ENCODE measurements at places on chromosomes 7 and 10.

GRCh38 chr10:71401056-71401455, 4.3 kb downstream of the CDH23 start:
- no peak for DNase-seq

GRCh38 chr7:108261560-108262255, 131.5 kb upstream of the LAMB4 start:
- DNase-seq: no peak

- no peak for DNase-seq
Measured at GRCh38 chr7:116652793-116653192, 19.2 kb upstream of the MET start.

DNA sequence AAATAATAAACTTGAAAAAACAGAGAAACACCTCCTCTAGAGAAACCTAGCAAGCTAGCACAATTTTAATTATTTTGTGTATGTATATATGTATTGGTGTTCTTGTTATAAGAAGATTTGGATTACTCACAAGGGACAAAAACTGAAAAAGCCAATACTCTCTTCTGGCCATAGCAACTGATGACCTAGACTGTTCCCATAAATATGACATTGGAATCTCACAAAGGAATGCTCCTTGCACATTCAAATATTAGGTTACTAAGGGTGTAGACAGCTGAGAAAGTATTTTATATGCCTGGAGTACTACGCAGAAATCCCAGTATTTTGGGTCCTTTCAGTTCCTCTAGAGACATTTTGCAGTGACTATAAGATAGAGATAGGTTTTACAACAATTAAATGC, 279.4 kb downstream of the FZD1 start:
- no peak for DNase-seq

- DNase-seq: no peak
Measured at GRCh38 chr10:112761256-112761655, 188.8 kb upstream of the TCF7L2 start.

GRCh38 chr7:40800771-40801170, 666.0 kb downstream of the SUGCT start:
- DNase-seq: no peak

GRCh38 chr7:126720232-126720631, 532.5 kb downstream of the GRM8 start:
- DNase-seq: no peak

DNA sequence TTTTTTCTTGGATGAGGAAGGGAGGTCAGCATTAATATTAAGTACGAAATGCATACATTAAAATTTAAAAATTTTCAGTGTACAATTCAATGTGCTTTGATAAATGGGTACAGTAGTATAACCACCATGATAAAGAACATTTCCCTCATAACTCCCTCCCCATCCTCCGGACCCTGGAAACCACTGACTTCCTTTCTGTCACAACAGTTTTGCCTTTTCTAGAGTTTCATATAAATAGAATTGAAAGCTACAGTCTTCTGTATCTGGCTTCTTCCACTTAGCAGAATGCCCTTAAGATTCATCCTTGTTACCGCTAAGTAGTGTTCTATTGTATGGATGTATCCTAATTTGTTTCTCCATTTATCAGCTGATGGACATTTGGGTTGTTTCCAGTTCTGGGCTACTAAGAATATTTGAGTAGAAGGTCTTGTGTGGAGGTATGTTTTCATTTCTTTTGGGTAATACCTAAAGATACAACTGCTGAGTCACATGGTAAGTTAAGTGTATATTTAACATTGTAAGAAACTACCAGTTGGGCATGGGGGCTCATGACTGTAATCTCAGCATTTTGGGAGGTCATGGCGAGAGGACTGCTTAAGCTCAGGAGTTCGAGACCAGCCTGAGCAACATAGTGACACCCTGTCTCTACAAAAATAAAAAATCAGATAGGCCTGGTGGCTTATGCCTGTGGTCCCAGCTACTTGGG, 30.8 kb downstream of the ABI1 start:
- no peak for DNase-seq

DNA sequence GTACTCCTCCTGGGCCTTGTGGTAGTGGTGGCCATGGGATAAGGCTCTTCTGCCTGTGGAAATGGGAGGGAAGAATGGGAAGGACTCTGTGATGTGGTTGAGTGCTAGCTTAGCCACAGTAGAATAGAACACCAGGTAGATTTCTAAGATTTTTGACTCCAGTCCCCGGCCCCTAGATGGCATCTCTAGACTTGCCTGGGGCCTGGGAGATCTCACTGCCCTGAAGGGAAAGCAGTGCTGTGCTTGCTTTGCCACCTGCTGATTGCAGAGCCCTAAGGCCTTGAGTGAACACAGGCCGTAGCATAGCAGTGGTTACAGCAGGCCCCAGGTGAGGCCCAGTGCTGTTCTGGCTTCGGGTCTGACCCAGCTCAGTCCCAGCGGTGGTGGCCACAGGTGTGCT, 252.0 kb downstream of the TCF7L2 start:
- DNase-seq: no peak

DNA sequence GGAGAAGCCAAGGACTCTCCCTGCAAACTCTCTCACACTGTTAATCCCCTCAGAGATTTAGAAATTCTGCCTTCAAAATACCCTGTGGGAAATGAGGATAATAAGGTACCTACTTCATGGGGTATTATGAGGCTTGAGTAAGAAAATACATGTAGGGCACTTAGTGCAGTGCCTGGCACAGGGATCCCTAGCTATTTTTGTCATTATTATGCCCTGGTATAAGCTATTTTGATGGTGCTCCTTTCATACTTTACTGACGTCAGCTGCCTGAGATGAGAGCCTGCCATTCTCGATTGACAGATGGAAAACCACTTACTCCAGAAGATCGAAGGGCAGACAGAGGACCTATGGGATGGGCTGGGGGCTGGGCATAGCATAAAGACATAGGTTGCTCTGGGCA, 30.1 kb downstream of the MKX start:
- no peak for DNase-seq

- no peak for DNase-seq
Measured at GRCh38 chr10:6128087-6128486, 39.3 kb downstream of the RBM17 start.

- DNase-seq: peak; percentile 75
Measured at GRCh38 chr7:132276976-132277725, 299.1 kb downstream of the PLXNA4 start.

DNA sequence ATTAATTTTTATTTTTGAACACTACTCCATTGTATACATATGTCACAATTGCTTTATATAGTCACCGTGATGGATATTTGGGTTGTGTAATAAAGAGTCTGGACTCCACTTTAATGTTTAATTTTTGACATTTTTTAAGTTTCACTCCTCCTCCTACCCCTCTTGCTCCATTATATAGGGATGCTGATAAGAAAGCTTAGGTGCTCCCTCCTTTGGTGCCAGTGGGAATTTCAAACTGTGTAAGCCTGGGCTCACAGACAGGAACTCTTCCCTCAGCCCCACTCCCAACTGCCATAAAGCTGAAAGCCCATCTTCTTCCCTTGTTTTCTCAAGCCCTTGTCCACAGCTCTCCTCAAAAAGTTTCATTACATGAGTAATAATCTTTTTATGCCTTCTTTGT, 47.6 kb downstream of the TWIST1 start:
- DNase-seq: no peak

DNA sequence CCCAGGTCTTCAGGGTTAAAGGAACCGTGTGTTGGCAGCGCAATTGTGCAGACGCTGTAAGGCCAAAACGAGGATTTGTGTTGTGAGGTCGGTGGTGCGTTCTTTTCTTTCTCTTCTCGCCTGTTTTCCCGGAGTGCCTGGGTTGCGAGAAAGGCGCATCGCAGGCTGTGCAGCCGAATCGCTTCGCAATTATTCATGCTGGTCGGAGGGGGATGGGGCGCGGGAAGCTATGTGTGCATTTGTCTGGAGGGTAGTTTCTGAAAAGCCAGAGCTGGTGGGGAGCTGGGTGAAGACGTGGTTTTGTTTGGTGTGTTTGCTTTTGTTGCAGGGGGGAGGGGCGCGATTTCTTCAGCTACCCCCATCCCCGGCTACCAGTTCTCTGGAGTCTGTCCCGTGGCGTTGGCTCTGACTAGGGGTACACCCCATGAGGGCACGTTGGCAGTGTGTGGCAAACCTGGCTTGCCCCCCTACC, 2.1 kb downstream of the MXI1 start:
- peak; percentile 52 for DNase-seq

DNA sequence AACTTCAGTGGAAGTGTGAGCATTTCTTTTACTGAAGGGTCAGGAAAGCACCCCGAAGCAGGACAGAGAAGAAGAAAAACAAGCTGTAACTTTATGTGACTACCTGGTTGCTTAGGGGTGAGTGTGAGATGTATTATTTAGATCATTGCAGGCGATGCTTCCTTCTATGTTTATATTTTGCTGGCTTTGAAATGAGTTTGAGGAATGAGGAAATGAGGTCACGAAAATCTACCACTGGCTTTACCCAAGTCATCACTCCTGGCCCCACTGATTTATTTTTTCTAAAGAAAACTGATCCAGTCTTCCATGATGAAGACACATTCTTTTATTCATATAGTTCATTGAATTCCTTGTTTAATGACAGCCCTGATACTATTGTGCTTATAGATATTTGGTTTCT, 716.6 kb upstream of the FZD8 start:
- peak; percentile 26 for DNase-seq

GRCh38 chr10:96600337-96600736, 13.5 kb upstream of the TM9SF3 start:
- DNase-seq: no peak

DNA sequence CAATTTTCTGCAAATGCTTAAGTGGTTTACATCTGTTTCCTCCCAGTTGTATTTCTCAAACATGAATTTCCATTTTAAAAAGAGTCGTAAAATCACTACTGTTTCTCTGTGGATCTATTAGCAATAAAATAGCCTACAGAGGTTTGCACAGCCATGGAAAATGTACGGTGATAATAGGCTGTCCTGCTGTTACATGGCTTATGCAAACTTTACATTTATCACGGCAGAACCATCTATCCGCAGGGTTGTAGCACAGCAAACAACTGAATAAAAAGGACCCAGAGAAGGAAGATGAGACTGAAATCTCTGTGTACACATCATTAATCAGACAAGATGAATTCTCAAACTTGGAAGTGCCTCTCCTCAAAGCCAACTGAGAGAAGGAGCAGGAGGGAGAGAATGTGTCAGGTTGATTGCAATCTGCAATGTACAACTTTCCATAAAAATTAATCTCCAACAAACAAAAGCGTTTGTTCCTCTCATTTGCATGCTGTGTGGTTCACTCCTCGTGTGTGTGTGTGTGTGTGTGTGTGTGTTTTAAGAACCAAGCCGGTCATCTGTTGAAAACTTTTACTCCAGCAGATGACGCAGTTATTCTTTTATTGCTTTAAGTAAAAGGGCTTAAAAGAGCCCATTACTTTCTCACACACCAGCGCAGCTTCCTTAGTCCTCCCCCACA, 279.3 kb downstream of the SKAP2 start:
- no peak for DNase-seq

- DNase-seq: no peak
Measured at GRCh38 chr10:132710036-132710686, 75.8 kb downstream of the NKX6-2 start.

- no peak for DNase-seq
Measured at GRCh38 chr10:78320506-78320905, 286.8 kb downstream of the RPS24 start.

DNA sequence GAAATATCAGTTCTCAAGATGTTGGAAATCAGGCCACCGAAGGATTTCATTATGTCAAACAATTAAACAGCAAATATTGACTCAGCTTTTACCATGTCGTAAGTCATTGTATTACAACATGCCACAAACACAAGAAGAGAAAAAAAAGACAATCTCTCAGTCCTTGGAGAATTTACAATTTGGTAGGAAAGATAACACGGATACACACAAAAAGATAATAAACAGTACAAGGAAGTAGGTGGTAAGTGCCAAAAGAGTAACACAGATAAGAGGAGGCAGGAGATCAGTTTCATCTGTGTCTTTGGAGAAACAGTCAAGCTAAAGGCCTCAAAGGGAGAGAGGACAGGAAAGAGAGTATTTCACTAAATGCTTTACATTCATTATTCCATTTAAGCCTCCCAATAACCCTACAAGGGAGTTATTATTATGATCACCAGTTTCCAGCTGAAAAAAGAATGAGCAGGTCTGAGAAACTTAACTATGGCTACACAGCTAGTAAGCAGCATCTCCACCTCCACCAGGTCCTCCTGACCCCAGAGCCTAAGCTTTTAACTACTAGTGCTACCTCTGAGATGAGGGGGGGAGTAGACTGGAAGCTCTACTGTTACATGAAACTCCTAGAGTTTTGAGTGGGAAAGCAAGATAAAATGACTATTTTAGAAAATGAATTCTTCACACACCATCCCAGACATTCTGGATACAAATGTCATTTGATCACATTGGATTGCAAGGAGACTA, 13.9 kb upstream of the DNAJC1 start:
- DNase-seq: no peak

GRCh38 chr7:12127455-12127854, 83.6 kb upstream of the TMEM106B start:
- DNase-seq: no peak

GRCh38 chr10:16297642-16298041, 139.2 kb upstream of the PTER start:
- DNase-seq: no peak

DNA sequence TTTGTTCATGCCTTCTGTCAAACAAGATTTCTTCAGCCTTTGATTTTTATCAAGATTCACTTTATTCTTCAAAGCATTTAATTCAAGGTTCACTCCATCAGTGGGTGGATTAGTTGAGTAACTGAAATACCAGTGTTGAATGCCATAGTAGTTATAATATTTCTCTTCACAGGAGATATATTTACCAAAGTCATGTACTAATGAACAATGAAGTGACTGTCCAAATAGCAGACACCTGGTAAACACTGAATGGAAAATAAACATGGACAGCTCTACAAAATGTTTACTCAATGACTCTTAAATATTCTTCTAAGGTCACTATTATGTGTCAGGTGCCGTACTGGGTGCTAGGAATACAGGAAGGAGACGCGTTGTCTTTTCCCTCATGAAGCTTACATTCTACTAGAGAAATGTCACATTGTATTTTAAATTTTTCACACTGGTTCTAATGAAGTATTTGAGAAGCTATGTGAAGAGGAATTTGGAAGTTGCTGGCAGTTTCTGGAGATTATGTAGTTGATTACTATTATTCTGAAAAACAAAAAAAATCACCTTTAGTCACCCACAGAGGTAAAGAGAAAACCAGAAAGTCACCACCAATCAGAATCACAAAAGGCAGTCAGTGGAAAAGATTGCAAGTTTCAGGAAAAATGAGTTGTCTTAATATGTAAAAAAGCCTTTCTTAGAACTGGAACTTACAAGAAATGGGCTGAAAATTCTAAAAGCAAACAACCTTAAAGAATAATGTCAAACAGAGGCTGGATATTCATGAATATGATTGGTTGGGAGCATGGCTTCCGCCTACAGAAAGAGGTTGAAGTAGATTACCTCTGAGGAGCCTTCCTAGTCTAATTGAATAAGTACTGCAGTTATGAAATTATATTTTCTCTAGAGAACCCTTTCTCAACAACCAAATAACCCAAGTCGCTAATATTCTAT, 84.5 kb downstream of the RTKN2 start:
- DNase-seq: no peak

DNA sequence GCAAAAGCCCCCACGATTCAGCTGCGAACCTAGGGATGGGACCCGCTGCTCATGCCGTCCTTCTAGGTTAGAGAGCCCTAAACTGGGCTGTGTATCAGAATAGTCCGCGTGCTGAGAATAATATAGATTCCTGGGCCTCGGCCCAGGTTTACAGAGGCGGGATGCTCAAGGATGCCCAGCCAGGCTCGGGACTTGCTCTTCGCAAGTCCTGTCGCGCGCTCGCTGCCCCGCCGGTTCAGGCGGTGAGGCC, 266 bp upstream of the STMP1 start:
- DNase-seq: no peak

- DNase-seq: no peak
Measured at GRCh38 chr10:75400163-75400770, 1.3 kb downstream of the ZNF503 start.

Measured in A549 (cell line).